ENCODE measurements at places on chromosomes 16 and 17.

- no peak for DNase-seq
Measured at GRCh38 chr17:49881054-49881402, 33.2 kb upstream of the TAC4 start.

DNA sequence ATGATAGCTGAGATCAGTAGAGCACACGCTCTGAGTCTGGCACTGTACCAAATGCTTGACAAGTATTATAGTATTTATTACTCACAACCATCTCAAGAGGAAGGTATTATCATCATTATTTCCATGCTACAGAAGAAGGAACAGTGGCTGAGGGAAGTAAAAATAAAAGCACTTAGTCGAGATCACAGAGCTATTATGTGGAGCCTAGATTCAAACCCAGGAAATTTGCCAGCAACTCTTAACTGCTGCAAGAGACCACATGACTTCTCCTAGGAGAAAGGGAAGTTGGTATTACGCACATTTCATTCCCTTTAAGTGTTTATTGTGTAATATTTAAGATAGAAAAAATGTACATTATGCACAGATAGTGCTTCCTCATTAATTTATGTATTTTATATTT, 1.0 kb upstream of the RHOT1 start:
- DNase-seq: no peak

- DNase-seq: no peak
Measured at GRCh38 chr16:83806036-83806435, 1.7 kb upstream of the HSBP1 start.

DNA sequence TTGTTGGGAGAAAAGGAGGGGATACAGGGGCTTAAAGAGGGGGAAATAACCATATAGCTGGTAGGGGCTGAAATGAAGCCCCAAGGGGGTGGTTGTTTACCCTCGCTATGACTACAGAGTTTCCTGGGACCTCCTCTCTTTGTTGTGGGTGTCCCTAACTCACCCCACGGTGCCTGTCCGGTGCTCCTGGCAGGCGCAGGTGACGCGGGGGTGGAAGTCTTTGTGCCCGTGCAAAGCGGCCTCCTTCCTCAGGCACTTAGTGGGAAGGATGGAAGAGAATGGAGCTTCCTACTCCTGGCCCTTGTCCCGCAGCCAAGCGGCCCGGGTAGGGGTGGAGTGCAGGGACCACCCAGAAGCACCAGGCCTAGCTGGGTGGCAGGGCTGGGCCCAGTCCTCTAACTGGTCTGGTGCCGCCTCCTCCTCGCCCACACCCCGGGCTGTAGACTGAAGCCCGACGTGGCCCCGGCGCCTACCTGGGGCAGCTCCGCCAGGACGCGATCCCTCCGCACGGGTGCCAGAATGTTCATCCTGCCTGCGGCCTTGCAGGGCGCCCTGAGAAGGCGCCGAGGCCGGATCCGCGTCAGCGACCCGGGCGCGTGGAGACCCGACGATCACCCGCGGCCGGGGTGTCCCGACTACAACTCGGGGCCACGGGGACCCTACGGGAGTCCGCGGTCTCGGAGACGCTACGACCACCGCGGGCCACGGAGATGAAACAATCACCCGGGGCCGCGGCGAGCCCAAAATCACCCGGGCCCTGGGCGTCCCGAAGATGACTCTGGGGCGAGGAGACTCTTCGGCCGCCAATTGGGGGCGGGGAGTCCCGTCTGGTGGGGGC, 709 bp downstream of the RAB34 start:
- DNase-seq: no peak

DNA sequence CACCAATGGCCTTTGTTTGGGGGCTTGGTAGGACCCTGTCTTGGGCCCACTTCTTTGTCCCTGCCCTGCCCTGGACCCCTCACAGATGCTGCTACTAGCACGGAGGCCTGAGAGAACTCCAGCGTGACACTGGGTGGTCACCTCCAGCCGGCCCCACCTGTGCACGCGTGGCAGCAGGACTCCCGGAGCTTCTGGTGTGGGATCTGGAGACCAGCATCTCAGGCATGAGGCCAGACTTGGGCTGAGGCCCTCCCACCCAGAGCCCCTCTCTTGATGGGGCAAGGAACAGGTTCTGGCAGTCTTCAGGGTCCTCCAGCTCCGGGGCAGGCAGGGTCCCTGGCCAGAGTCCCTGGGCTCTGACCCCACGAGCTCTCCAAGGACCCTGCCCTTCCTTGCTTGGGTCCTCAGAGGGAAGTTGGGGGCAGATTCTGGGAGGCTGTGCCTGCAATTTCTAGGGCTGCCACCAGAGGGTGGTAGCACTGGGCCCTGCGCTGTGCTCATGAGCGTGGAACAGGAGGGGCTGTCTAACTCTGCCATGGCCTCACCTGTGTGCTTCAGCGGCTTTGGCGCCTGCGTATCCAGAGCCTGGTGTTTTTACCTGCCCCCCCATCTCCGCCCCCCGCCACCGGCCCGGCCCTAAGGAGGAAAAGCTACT, 3.1 kb upstream of the BAIAP3 start:
- no peak for DNase-seq

DNA sequence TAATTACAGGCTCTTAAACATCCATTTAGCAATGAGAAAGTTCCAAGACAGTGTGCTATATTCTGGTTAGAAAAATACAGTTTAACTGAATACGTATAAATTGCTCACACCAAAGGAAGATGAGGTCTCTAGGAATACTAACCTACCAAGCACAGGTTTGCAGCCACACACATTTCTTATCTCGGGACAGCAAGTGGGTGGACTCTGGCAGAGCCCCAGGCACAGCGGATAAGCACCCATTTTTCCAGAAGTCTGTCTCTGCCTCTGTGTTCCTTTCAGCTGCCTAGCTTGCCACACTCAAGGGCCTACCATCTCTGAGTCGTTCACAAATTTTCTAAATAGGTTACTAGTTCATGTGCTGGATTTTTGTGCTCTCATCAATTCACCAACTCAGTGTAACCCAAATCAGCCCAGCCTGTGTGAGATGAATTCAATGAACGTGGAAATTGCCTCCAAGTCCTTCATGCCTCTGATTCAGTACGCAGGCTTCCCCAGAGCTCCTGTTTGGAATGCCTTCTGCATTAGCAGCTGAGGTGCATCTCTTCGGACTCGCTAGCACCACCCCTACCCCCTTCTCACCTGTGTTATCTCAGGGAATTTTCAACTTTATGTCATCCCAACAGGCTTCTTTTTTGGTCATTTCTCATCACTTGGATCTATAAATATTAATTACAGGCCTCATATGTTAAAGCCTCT, 581.0 kb upstream of the CDH11 start:
- no peak for DNase-seq

GRCh38 chr16:54616610-54617009, 314.1 kb upstream of the IRX5 start:
- DNase-seq: no peak

GRCh38 chr17:64572682-64573154, 65.9 kb downstream of the CEP95 start:
- no peak for DNase-seq

- no peak for DNase-seq
Measured at GRCh38 chr16:28823291-28823872, 583 bp downstream of the ATXN2L start.

DNA sequence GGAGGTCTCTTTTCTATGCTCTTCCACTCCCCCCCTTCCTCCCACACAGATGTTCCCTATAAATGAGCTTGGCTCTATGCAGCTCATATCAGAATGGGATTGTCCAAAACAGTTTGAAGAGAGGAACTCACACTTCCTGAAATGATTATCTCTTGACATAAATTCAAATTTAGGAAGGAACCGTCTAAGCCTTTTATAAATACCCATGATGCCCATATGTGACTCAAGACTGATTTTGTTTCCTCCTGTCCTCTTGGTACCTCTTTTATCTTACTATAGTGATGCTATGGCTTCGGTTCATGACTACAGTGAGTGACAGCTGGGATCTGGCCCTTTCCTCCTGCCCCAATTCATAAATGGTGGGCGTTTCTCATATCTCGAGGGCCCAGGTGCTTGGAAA, 16.6 kb upstream of the TERF2 start:
- no peak for DNase-seq

DNA sequence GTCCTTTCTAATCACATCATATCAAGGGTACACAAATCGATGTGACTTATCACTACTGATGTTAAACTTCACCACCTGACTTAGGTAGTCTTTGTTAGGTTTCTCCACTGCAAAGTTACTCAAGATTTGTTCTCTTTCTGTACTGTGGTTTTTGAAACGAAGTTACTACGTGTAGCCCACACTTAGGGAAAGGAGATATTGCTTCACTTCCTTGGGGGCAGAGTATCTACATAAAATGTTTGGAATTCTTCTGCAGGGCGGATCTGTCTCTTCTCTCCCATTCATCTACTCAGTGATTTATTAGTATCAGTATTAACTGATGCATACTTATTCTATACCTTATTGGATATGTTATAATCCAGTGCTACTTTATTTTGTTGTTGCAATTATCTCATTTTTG, 403.6 kb upstream of the MON1B start:
- DNase-seq: no peak

GRCh38 chr16:75256059-75256571, 4.7 kb upstream of the BCAR1 start:
- DNase-seq: no peak

- no peak for DNase-seq
Measured at GRCh38 chr17:2954898-2955445, 108.4 kb downstream of the OR1D5 start.

GRCh38 chr16:24844101-24845030, 1.4 kb upstream of the SLC5A11 start:
- no peak for DNase-seq

GRCh38 chr16:56691885-56692284, 9.6 kb downstream of the MT1X start:
- DNase-seq: no peak

DNA sequence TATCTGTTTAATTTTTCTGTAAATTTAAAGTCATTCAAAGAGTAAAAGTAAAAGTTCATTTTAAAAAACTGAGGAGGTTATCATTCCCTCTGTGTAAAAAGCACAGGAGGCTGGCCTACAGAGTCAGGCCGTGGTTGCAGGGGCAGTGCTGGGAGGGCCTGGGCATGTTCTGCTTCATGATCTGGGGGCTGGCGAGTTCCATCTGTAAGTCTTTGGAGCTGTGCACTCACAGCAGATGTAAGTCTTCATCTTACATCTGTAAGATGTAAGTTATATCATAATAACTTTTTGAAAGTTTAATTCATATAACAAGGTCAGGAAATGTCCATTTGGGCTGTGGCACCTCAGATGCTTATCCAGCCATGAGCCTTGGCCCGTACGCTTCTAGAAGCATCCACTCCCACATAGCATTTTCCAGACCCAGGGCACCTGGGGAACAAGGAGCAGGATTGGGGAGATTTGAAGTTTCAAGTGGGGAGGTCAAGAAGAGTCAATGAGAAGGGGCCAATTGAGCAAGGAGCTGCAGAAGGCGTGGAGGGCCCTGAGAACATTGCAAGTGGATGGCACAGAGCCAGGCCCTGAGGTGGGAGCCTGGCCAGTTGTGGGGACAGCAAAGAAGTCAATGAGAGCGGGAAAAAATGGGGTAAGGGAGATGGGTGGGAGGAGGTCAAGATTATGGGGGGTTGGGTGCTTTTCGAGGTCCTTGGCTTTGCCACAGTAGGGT, 54.1 kb downstream of the TNFRSF13B start:
- DNase-seq: no peak

GRCh38 chr16:88451586-88452481, 1.2 kb upstream of the ZFPM1 start:
- DNase-seq: no peak

DNA sequence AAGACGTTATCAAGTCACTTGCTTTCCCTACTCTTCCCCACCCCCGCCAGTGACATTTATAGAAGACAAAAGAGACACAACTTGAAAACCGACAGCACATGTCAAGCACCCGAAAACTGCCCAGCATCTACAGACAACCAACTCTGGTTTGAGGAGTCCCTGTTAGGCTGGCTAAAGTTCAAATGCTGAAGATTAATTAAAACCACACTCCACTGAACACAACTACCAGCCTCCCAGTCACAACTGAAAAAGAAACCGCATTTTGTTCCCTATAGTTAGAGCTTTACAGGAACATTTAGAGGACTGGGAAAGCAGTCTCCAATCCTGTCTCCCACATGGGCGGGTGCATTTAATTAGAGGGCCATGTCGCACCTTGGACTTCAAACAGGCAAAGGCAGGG, 73.0 kb upstream of the COX10 start:
- no peak for DNase-seq

DNA sequence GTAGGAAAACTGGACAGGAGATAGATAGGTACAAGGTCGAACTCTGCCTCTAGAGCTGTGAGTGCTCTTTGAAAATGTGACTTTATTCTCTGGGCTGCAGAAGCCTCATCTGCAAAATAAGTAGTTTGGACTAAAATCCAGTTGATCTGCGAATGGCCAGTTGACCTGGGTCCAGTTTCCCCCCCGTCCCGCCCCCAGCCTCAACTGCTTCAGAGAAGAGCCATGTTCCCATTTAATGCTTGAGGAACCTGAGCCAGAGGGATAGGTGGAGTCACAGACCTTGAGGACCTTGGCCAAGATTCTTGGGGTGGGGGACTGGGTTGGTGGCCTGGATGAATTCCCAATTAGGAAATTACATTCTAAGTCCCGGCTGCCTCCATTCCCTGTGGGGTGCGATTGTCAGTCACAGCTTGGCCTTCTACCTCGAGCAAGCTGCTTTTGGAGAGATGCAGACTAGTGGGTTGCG, 14.1 kb downstream of the TBX2 start:
- no peak for DNase-seq

DNA sequence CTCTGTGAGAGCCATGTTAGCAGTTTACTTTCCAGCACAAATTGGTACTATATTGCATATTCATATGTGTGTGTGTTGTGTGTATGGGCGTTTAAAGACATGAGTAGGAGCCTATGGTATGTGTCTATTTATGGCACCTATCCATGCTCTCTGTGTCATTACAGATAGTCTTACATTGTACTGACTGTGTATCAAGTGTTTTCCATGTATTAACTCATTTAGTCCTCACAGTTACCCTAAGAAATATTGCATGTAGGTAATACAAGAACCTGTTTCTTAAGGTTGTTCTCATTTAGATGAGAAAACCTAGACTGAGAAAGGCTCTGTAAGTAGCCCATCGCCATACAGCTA, 1.6 kb downstream of the ALG1 start:
- DNase-seq: no peak

DNA sequence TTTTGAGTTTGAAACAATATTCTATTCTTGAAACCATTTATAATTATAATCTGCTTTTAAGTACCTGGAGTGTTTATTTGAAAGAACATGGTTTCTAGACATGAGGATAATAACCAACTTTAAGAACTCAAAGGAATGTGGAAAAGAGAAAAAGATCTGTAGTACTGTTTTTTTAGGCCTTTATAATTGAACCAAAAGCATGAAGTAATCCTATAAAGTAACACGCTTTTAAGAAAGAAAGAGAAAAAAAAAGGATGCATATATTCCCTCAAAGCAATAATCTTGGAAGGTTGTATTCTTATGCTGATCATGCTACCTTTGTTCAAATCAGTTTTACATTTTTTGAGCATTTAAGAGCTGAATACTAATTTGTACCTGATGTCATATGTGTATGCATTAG, 54.0 kb upstream of the RHBDL3 start:
- no peak for DNase-seq

DNA sequence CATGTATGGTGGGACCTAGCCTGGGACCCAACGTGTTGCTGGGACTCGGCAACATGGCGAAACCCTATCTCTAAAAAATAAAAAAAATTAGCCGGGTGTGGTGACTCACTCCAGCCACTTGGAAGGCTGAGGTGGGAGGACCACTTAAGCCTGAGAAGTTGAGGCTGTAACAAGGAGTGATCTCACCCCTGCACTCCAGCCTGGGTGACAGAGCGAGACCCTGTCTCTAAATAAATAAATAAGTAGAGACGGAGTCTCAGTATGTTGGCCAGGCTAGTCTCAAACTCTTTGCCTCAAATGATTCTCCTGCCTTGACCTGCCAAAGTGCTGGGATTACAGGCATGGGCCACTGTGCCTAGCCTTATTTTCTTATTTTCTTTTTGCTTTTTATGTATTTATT, 10.1 kb upstream of the CNP start:
- DNase-seq: no peak
